Thoracic aorta (tissue), 2 donors: ENCODE measurements at places on chromosomes 12 and 14. TPM values are rescaled to one million over a fixed set of nuclear protein-coding genes. Genes with fewer than 3 reads are reported as not detected.

SP1 gene
- 65.6 TPM for total RNA-seq

LTB4R gene
- total RNA-seq, result 13.1 TPM

SPX gene
- total RNA-seq, result not detected

CLEC2B gene
- 13.1 TPM for total RNA-seq

GPR162 gene
- 3.1 TPM for total RNA-seq

KRT79 gene
- total RNA-seq, result not detected
